Pericardium fibroblast (primary cell): ENCODE measurements at places on chromosomes 2 and 18. TPM values are rescaled to one million over a fixed set of nuclear protein-coding genes. Genes with fewer than 3 reads are reported as not detected.

Gene OR6B2
- total RNA-seq: not detected in 2 replicates

Gene DNAJC5G
- not detected in 2 replicates for total RNA-seq

Gene CACNB4
- total RNA-seq: 0.93 and 2.0 TPM in 2 replicates

Gene RAMP1
- total RNA-seq: 18.0 and 21.4 TPM in 2 replicates

Gene SFTPB
- total RNA-seq: not detected in 2 replicates

Gene WNT10A
- total RNA-seq: not detected in 2 replicates

Gene SMPD4
- total RNA-seq: 29.9 and 39.4 TPM in 2 replicates

Gene ASTL
- not detected in 2 replicates for total RNA-seq

Gene CD8B
- total RNA-seq: not detected in 2 replicates

Gene COLEC12
- total RNA-seq: 16.8 and 107 TPM in 2 replicates

Gene ZNF24
- total RNA-seq: 15.2 and 15.5 TPM in 2 replicates

Gene C2orf92
- not detected in 2 replicates for total RNA-seq

Gene SMIM21
- not detected in 2 replicates for total RNA-seq

Gene PLGLB1
- total RNA-seq: 0.93 and 2.0 TPM in 2 replicates

Gene IL37
- not detected in 2 replicates for total RNA-seq

Gene FOSL2
- total RNA-seq: 50.0 and 56.4 TPM in 2 replicates

Gene RAB17
- 0.68 and 1.6 TPM in 2 replicates for total RNA-seq

Gene PARD6G
- 1.8 and 2.5 TPM in 2 replicates for total RNA-seq

Gene PDIA6
- total RNA-seq: 182 and 274 TPM in 2 replicates

Gene C2orf42
- 11.1 and 19.0 TPM in 2 replicates for total RNA-seq

Gene OTOS
- not detected in 2 replicates for total RNA-seq

Gene MAL
- not detected in 2 replicates for total RNA-seq

Gene HES6
- total RNA-seq: 1.6 and 3.6 TPM in 2 replicates

Gene PDE1A
- 20.9 and 90.7 TPM in 2 replicates for total RNA-seq

Gene FAM161A
- 0.70 and 2.3 TPM in 2 replicates for total RNA-seq

Gene TRIM43
- total RNA-seq: not detected in 2 replicates

Gene LIMS4
- 0.17 and 11.2 TPM in 2 replicates for total RNA-seq

Gene PMAIP1
- 11.1 and 14.4 TPM in 2 replicates for total RNA-seq

Gene GNLY
- not detected in 2 replicates for total RNA-seq

Gene DSG4
- not detected in 2 replicates for total RNA-seq

Gene ZNF514
- 4.3 and 6.8 TPM in 2 replicates for total RNA-seq

Gene CIB4
- not detected in 2 replicates for total RNA-seq

Gene PLCL1
- 5.8 and 5.9 TPM in 2 replicates for total RNA-seq

Gene PIGN
- total RNA-seq: 17.7 and 21.2 TPM in 2 replicates

Gene TTN
- total RNA-seq: under 0.01 and 12.0 TPM in 2 replicates

Gene MYL12B
- 283 and 526 TPM in 2 replicates for total RNA-seq

Gene HOXD4
- total RNA-seq: 0.12 and 2.7 TPM in 2 replicates

Gene GKN2
- total RNA-seq: not detected in 2 replicates

Gene VAMP8
- total RNA-seq: 5.8 TPM in 1 of 2 replicates, not detected in the other

Gene PROKR1
- not detected in 2 replicates for total RNA-seq

Gene CCDC85A
- 0.43 and 1.2 TPM in 2 replicates for total RNA-seq

Gene CYTIP
- total RNA-seq: not detected in 2 replicates

Gene OTOF
- not detected in 2 replicates for total RNA-seq

Gene DOCK10
- total RNA-seq: 3.6 and 8.5 TPM in 2 replicates
